ENCODE measurements at places on chromosomes 1 and 21.

DNA sequence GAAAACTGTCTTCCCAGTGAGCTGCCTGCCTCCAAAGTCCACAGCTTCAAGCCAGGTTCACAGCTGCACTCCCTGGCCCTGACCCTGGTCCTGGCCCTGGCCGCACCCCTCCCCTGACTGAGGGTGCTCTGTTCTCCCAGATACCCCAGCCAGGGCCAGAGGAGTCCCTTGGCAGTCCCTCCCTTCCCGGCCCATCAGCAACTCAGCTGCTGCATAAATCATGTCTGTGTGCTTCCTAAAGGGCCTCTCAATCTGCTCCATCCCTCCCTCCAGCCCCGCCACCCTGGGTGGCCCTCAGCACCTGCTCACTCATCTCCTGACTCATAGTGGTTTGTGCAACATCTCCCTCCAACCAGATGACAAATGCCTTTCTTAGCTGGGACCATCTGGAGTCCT, 24.8 kb upstream of the C1orf174 start:
- peak; percentile 28 for DNase-seq

DNA sequence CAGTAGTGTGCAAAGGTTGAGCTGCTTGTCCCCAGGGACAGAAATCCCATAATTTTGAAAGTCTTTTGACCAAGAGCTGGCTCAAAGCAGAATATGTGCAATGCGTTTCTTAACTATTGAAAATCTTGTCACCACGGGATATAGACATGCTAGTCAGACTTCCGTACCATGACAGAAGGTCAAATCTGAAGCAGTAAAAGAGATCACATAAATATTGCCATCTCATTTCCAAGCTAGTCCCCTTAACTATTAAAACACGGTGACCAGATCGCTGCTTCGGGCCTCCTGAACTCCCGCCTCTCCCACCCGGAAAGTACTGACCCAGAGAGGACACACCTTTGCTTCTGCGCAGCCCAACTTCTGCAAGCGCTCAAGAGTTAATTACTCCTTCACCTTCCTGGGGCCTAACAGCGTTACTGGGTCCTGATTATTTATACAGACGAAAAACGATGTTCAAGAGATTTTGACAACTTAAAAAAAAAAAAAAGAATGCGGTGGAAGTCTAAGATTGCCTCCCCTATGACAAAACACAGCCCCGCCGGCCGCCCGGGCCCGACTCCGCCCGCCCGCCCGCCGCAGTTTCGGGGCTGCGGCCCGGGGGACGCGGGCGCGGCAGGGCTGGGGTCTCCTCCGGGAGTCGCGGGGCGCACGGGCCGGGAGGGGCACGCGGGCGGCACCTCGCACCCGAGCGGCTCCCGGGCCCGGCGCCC, 692 bp downstream of the SORT1 start:
- no peak for DNase-seq

DNA sequence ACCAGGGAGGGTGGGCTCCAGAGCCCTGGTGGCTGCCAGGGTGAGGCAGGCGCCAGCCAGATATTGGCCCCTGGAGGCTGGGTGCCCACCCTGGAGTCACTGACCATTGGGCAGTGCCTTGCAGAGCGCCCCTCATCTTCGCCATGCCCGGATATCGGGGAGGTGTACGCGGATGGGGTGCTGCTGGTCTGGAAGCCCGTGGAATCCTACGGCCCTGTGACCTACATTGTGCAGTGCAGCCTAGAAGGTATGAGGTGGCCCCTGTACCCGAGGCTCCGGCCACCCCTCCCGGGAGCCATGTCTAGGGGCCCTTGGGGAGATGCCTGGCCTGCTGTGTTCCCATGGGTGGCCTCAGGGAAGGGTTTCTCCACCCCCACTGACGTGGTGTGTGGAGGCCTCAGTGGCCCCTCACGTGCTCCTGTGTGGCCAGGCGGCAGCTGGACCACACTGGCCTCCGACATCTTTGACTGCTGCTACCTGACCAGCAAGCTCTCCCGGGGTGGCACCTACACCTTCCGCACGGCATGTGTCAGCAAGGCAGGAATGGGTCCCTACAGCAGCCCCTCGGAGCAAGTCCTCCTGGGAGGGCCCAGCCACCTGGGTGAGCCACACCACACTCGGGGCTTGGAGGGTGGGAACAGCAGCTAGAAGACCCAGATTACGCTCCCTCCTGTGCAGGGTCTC, 30.9 kb downstream of the TRIM11 start:
- DNase-seq, result no peak

- peak; percentile 36 for DNase-seq
These were observed 71.2 kb upstream of the GJB5 start for GRCh38 chr1:34683616-34684015.

DNA sequence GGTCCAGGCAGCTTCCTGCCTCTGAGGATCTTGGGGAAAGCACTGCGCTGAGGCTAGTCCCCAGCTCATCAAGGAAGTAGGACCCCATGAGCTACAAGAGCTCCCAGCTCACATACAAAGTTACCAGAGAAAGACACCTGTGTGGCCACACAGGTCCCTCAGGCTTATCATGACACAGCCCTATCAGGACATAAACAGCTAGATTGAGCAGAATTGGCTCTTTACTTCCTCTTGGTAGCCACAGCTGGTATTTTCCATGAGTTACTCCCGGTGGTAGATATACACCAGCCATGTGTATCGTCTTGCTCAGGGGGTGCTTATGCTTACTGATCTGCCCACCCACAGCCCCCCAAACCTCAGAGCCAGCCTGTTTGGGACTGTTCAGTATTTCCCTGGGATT, 1.2 kb downstream of the LENEP start:
- DNase-seq, result no peak

- DNase-seq, result no peak
These were observed 977 bp downstream of the TRAF3IP3 start for GRCh38 chr1:209756615-209757445.

- DNase-seq, result no peak
These were observed 31.4 kb downstream of the PLPP3 start for GRCh38 chr1:56547977-56548376.

GRCh38 chr1:225319871-225320270, 108.0 kb downstream of the LBR start:
- DNase-seq, result no peak

DNA sequence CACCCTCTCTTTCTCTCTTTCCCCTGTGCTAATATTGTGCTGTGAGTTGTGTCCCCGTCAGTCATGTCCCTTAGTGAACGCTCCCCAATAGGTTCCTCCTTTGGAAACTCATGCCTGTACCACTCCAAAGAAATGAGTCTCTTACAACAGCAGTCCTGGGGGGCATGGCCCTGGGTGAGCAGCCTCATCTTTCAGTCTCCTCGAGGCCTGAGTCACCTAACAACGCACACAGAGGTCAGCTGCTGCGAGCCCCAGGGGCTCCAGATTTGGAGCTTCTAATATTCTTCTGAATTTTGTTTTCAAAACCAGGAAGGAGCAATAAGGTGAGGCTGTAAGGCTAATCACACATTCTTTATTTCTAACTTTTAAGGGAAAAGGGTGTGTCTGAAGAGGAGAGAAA, 30.5 kb upstream of the ZBTB8A start:
- no peak for DNase-seq

DNA sequence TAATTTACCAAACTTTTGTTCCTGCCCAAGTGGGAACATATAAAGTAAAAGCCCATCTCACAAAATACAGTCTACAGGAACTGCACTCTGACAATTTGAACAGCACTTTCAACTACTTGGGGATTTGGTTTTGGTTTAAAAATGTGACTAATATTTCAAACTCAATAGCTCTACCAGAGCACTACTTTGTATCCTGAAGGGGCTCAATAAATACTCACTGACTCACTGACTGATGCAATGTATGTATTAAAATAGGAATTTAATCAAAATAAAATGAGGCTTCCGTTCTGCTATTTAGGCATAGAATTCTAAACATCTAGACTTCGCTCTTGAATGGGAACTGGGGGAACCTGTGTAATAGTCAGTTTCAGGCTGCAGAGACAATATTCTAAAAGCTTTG, 21.9 kb downstream of the EFCAB14 start:
- DNase-seq, result no peak

DNA sequence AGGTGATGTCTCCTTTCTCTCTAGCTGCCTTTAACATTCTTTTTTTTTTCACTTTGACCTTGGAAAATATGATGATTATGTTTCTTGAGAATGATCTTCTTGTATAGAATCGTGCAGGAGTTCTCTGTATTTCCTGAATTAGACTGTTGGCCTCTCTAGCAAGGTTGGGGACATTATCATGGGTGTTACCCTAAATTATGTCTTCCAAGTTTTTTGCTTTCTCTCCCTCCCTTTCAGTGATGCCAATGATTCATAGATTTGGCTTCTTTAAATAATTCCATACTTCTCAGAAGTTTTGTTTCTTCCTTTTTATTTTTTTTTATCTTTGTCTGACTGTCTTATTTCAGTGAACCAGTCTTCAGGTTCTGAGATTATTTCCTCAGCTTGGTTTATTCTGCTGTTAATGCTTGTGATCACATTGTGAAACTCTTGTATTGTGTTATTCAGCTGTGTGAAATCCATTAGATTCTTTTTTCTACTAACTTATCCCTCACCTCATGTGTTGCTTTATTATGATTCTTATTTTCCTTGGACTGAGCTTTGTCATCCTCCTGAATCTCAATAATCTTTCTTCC, 268.4 kb upstream of the NRIP1 start:
- DNase-seq, result no peak

DNA sequence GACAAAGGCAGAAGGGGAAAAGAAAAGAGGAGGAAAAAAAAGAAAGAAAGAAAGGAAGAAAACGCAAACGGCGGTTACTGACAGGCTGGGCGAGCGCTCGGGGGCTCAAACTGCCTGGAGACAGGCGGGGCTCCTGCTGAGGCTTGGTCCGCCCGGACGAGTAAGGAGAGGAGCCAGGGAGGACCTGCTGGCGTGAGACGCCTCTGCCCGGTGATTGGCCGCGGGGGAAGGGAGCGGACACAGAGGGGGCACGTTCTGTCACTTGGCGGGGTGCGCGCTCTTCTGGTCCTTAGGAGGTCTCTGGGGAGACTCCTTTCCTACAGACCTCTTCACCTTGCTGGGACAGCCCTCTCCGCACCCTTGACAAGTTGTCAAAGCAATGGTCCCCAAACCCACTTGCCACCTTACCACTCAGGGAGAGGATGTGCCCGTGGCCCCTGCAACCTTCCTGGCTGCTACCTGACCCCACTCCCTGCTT, 791 bp upstream of the PIK3R3 start:
- no peak for DNase-seq

GRCh38 chr1:230170153-230170547, 103.1 kb downstream of the GALNT2 start:
- no peak for DNase-seq
